ENCODE measurements at places on chromosomes 11 and 22. TPM values are rescaled to one million over a fixed set of nuclear protein-coding genes. Genes with fewer than 3 reads are reported as not detected.

FAT3 gene
- total RNA-seq = 16.2 TPM

DCUN1D5 gene
- total RNA-seq = 36.5 TPM

- DNase-seq = peak; percentile 78
These were observed 32.4 kb upstream of the PDGFB start for GRCh38 chr22:39277142-39277607.

GRCh38 chr22:41672780-41673509 lies 15.7 kb downstream of the SNU13 start:
- DNase-seq = no peak

GRCh38 chr11:88806410-88806809 lies 259.4 kb downstream of the GRM5 start:
- no peak for DNase-seq

DNA sequence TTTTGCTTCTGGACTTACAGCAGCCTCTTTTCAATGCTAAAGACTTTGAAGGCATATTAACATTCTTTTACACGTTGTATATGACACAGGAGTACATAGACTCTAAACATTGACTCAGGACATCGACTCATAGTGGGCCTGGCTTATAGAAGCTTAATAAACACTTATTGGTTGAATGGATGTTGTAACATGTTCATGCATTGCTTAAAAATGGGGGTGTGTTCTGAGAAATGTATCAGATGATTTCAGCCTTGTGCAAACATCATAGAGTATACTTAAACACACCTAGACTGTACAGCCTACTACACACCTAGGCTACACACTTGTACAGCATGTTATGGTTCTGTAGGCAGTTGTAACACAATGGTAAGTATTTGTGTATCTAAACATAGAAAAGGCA lies 17.9 kb downstream of the TTC17 start:
- DNase-seq = peak; percentile 56
